CD4-positive, alpha-beta memory T cell (primary cell): ENCODE measurements at places on chromosomes 7 and 10. TPM values are rescaled to one million over a fixed set of nuclear protein-coding genes. Genes with fewer than 3 reads are reported as not detected.

DNA sequence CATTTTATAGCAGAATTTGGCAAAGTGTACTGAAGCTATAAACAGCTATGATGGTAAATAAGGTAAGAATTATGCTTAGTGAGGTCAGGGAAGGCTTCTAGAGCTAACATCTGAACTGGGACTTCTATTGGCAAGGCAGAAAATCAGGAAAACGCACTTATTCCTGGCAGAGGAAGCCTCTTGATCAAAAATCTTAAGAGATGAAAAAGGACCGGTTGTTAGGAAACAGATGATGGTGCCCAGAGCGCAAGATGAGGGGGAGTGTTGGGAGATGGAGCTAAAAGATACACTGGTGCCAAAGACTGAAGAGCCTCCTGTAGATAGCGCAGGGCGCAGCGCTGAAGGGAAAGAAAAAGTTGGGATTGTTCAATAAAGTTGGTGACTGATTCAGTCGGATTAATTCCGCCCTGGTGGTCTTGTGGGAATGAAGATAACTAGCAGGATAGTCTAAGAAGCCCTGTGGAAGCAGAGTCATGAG, 550 bp upstream of the CALU start:
- peak; percentile 33 for DNase-seq
- no peaks in the 10 kb centered on the region for H3K27me3 ChIP-seq
- H3K27ac ChIP-seq: peak overlapping the region; percentile 91
- peak overlapping the region; percentile 82 for H3K4me3 ChIP-seq
- H3K4me1 ChIP-seq: peaks cover 36% of the 10 kb centered on the region

DNA sequence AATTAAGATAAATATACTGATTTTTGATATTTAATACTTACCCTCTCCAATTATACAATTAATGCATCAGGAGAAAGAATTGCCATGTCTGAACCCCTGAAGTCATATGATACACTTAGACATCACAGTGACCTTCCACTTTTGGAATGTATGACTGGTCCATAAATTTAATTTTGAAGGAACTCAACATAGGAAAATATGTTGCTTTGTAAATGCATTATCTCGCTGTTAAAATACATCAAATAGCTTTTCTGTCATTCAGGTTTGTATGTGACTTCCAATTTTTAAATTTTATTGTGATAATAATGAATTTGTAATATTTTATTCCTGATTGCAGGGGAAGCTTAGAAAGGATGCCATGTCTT, 631.9 kb upstream of the ANKRD30A start:
- no peaks in the 10 kb centered on the region for H3K4me1 ChIP-seq
- no peak for DNase-seq
- no peak overlapping the region for H3K4me3 ChIP-seq
- H3K27me3 ChIP-seq: no peaks in the 10 kb centered on the region

GRCh38 chr7:3065724-3066143, 22.1 kb upstream of the CARD11 start:
- peaks cover 81% of the 10 kb centered on the region for H3K4me1 ChIP-seq
- H3K36me3 ChIP-seq: no peaks in the 10 kb centered on the region
- H3K27me3 ChIP-seq: no peaks in the 10 kb centered on the region
- peak overlapping the region; percentile 14 for H3K27ac ChIP-seq

- no peak for DNase-seq
- peaks cover 28% of the 10 kb centered on the region for H3K4me1 ChIP-seq
- H3K4me3 ChIP-seq: no peak overlapping the region
Measured at GRCh38 chr7:5382281-5382892, 41.2 kb downstream of the TNRC18 start.

The BLNK gene
- not detected for total RNA-seq

- H3K27ac ChIP-seq: no peak overlapping the region
- H3K36me3 ChIP-seq: no peaks in the 10 kb centered on the region
- H3K4me1 ChIP-seq: no peaks in the 10 kb centered on the region
- H3K4me3 ChIP-seq: no peak overlapping the region
Measured at GRCh38 chr7:18960725-18961124, 156.7 kb downstream of the TWIST1 start.

The ASZ1 gene
- not detected for total RNA-seq

GRCh38 chr10:80075781-80076180, 2.7 kb upstream of the TMEM254 start:
- H3K27me3 ChIP-seq: no peaks in the 10 kb centered on the region
- H3K4me1 ChIP-seq: peaks cover 21% of the 10 kb centered on the region
- H3K4me3 ChIP-seq: no peak overlapping the region
- no peak for DNase-seq

GRCh38 chr7:135152442-135152841, 4.6 kb downstream of the TMEM140 start:
- H3K27me3 ChIP-seq: no peaks in the 10 kb centered on the region
- H3K27ac ChIP-seq: no peak overlapping the region
- H3K4me1 ChIP-seq: peaks cover 40% of the 10 kb centered on the region
- no peak for DNase-seq

The DOCK4 gene
- total RNA-seq: 1.2 TPM
